ENCODE measurements at places on chromosomes 2 and 18.

- peak; percentile 85 for DNase-seq
Measured at GRCh38 chr2:160687629-160688028, 194.0 kb upstream of the RBMS1 start.

- no peak for DNase-seq
Measured at GRCh38 chr2:215363039-215363438, 51.2 kb downstream of the ATIC start.

GRCh38 chr2:98507891-98508708 is 63.4 kb downstream of the INPP4A start:
- no peak for DNase-seq

DNA sequence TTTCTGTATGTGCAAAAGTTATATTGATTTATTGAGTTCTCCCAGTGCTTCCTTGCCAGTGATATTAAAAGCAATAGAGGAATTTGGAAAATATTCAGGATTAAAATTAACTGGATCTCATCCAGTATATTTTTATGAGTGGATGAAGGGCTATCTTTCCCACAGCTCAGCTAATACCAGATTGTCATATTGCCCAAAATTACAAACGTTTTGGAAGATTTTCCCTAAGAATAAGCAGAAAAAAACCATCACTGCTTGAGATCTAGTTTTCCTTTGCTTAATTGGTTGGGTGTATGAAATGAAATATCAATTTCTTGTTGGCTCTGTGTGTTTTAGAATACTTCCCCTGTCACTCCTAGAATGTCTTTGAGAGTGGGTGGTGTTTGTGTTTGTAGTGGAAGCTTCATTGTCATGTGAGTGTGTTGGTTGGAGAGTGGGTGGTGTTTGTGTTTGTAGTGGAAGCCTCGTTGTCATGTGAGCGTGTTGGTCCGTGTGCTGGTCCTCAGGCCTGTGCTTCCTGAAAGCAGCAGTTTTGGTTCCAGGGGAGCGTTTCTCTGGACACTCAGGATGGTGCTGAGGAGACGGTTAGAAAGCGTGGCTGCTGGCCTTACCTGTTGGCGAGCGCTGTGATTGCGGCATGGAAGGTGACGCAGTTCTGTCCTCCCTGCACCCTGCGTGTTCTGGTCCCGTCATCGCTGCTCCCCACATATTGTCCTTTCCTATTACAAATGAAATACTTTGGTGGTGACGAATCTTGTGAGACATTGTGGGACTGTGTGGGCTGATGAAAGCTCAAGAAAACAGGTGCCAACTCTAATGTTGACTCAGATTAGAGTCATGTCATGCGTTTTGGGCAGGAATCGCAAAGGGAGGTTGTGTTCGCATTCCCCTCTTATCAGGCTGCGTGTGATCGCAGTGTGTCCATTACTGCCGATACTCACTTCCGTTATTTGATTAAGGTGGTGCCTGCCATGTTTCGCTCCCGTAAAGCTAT is 12.4 kb downstream of the ASB1 start:
- DNase-seq = no peak

- DNase-seq = no peak
Measured at GRCh38 chr2:174780191-174780840, 16.0 kb upstream of the CHRNA1 start.

GRCh38 chr2:39837856-39838453 is 58.9 kb upstream of the THUMPD2 start:
- DNase-seq = no peak

GRCh38 chr2:68414876-68415275 is 49.8 kb downstream of the PLEK start:
- no peak for DNase-seq

GRCh38 chr2:238469155-238469554 is 42.4 kb downstream of the ASB1 start:
- DNase-seq = no peak

All from NCI-H1436 treated with DMSO at 0.1 percent for 48 hours (cell line).